ENCODE measurements at places on chromosomes 5 and 9. TPM values are rescaled to one million over a fixed set of nuclear protein-coding genes. Genes with fewer than 3 reads are reported as not detected.

Gene SLC46A2
- 0.20 TPM for total RNA-seq

Gene NOXA1
- total RNA-seq, result 10.1 TPM

Gene ADAMTSL2
- total RNA-seq, result 11.1 TPM

Gene ZNF300
- 2.5 TPM for total RNA-seq

Gene MLANA
- total RNA-seq, result not detected

Gene KIF4B
- total RNA-seq, result not detected

Gene SV2C
- total RNA-seq, result 0.37 TPM

Gene ZDHHC11B
- 44.4 TPM for total RNA-seq

Gene FASTKD3
- total RNA-seq, result 17.6 TPM

Gene TEX48
- not detected for total RNA-seq

- no peak overlapping the region for H3K4me3 ChIP-seq
- no peaks in the 10 kb centered on the region for H3K4me1 ChIP-seq
- H3K27ac ChIP-seq, result no peak overlapping the region
- H3K36me3 ChIP-seq, result no peaks in the 10 kb centered on the region
- no peaks in the 10 kb centered on the region for H3K27me3 ChIP-seq
- DNase-seq, result no peak
Observed at GRCh38 chr5:133457439-133458355, 154.6 kb downstream of the FSTL4 start.

DNA sequence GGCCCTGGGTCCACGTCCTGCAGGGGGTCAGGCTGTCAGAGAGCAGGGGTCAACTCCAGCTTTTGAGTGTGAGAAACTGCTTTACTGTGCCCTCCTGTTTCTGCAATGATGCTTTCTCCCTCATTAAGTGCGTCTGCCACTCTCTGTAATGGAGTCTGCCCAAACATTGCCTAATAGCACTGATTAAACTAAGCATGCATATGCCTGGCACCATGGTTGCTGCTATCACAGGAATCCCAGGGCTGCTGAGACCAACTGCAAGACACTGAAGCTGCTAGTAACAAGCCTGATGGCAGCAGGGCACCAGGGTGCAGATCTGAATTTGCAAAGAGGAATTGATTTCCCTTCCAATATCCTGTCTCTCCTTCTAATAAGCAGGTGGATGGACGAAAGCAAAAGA is 125.3 kb downstream of the SLC24A2 start:
- H3K4me1 ChIP-seq, result no peaks in the 10 kb centered on the region
- DNase-seq, result no peak
- H3K4me3 ChIP-seq, result no peak overlapping the region
- H3K27me3 ChIP-seq, result no peaks in the 10 kb centered on the region
- no peaks in the 10 kb centered on the region for H3K36me3 ChIP-seq

DNA sequence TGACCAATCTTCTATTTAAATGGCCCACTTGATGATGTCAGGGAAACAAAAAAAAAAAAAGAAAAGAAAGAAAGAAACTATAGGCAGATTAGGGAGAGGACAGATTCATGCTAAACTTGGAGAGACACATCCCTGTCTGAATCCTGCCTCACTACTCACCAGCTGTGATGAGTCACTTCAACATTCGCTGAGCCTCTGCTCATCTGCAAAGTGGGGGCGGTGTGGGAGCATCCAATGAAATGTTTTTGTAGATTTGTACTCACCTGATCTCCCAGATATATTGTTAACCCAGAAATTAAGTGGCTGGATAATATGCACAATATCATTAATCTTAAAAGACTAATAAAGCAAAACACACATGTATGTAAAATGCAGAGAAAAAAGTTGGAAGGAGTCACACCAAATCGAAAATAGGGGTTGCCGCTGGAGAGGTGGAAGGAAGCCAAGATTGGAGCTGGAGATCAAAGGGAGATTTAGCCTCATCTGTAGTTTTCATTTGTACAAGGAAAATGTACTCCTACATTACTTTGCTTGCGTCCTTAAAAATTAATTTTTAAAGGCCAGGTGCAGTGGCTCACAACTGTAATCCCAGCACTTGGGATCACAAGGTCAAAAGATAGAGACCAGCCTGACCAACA is 17.0 kb upstream of the ERGIC1 start:
- H3K4me3 ChIP-seq, result no peak overlapping the region
- peaks cover 14% of the 10 kb centered on the region for H3K4me1 ChIP-seq
- no peaks in the 10 kb centered on the region for H3K36me3 ChIP-seq
- H3K27me3 ChIP-seq, result no peaks in the 10 kb centered on the region

DNA sequence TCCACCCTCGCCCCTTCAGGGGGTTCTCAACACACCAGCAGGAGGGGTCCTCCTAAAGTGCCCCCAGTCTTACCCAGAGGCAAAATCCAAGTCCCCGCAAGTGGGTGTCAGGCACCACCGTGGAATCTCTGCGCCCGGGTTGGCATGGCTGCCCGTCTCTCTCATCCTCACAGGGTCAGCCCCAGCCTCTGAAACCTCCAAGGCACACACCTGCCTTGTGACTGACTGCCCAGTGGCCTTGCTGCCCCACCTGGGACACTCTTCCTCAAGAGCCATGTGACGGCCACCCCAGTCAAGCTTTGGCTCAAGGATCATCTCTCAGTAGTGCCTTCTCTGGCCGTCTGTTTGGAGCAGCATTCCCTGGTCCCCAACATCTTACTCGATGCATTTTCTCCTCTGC is 4.9 kb downstream of the FBP2 start:
- no peaks in the 10 kb centered on the region for H3K36me3 ChIP-seq
- no peaks in the 10 kb centered on the region for H3K4me1 ChIP-seq
- no peak overlapping the region for H3K4me3 ChIP-seq
- H3K27me3 ChIP-seq, result no peaks in the 10 kb centered on the region
- no peak for DNase-seq
- H3K27ac ChIP-seq, result no peak overlapping the region

DNA sequence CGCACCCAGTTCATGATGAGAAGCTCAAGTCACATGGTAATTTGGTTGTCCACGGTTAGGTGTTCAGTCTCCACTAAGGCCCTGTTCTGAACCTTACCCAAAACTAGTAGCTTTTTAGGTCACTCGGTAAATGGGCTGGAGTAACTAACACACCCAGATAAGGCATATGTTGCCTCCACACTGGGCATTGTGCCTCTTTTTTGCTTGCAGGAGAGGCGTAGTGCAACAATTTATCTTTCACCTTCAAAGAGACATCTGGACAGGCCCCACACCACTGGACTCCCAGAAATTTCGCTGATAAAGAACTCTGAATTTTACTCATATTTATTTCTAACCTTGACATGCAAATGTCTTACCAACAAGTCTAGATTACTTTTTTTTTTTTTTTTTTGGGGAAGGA is 16.8 kb upstream of the PTGES start:
- no peak overlapping the region for H3K27ac ChIP-seq
- no peaks in the 10 kb centered on the region for H3K27me3 ChIP-seq
- no peaks in the 10 kb centered on the region for H3K36me3 ChIP-seq
- no peak for DNase-seq
- no peaks in the 10 kb centered on the region for H3K4me1 ChIP-seq

GRCh38 chr9:37025071-37025822 is 8.8 kb downstream of the PAX5 start:
- H3K4me1 ChIP-seq, result peaks cover 30% of the 10 kb centered on the region
- no peak overlapping the region for H3K27ac ChIP-seq
- DNase-seq, result no peak

DNA sequence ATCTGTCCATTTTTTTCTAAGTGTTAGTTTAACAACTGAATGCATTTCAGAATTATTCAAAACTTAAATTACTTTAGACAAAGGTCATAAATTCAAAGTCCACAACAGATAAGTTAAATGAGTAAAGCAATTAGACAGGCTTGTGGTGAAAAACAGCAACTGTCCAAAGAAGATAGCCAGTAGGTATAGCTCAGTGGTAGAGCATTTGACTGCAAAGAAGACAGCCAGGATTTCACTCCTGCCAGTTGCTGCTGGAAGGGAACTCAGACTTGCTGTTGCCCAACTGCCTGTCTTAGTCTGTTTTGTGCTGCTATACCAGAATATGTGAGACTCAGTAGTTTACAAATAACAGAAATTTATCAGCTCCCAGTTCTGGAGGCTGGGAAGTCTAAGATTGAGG is 10.0 kb downstream of the FANCC start:
- no peaks in the 10 kb centered on the region for H3K4me1 ChIP-seq
- no peak for DNase-seq
- no peak overlapping the region for H3K27ac ChIP-seq

GRCh38 chr5:31078956-31079355 is 114.5 kb upstream of the CDH6 start:
- H3K27ac ChIP-seq, result no peak overlapping the region
- DNase-seq, result no peak
- no peaks in the 10 kb centered on the region for H3K4me1 ChIP-seq
- H3K4me3 ChIP-seq, result no peak overlapping the region
- no peaks in the 10 kb centered on the region for H3K36me3 ChIP-seq

DNA sequence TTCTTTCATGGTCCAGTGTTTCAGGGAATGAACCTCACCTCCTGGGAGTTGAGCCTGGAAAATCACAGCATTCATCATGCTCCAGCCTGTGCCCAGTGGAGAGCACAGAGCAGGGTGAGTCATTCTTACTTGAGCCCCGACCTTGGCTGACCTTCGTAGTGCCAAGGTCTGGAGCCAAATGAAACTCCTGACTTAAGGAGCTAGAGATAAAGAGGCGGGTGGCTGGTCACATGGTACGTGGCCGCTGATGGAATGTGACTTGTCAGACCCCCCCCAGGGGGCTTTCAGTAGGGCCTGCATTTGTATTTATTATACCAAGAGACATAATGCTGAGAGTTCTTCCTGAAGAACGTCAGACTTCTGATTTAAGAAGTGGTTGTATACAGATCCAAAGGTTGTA is 15.0 kb upstream of the PIP5K1B start:
- H3K4me1 ChIP-seq, result no peaks in the 10 kb centered on the region
- H3K36me3 ChIP-seq, result no peaks in the 10 kb centered on the region
- DNase-seq, result no peak
- H3K27me3 ChIP-seq, result no peaks in the 10 kb centered on the region
- H3K4me3 ChIP-seq, result no peak overlapping the region
- peak overlapping the region; percentile 67 for H3K27ac ChIP-seq

- no peak overlapping the region for H3K27ac ChIP-seq
- DNase-seq, result no peak
- no peaks in the 10 kb centered on the region for H3K27me3 ChIP-seq
- peaks cover 3% of the 10 kb centered on the region for H3K4me1 ChIP-seq
- H3K4me3 ChIP-seq, result no peak overlapping the region
Observed at GRCh38 chr5:66888613-66889012, 292.4 kb downstream of the MAST4 start.

- H3K4me1 ChIP-seq, result peaks cover 17% of the 10 kb centered on the region
- no peak for DNase-seq
- no peaks in the 10 kb centered on the region for H3K27me3 ChIP-seq
Observed at GRCh38 chr9:88754452-88754851, 219.5 kb downstream of the NXNL2 start.

DNA sequence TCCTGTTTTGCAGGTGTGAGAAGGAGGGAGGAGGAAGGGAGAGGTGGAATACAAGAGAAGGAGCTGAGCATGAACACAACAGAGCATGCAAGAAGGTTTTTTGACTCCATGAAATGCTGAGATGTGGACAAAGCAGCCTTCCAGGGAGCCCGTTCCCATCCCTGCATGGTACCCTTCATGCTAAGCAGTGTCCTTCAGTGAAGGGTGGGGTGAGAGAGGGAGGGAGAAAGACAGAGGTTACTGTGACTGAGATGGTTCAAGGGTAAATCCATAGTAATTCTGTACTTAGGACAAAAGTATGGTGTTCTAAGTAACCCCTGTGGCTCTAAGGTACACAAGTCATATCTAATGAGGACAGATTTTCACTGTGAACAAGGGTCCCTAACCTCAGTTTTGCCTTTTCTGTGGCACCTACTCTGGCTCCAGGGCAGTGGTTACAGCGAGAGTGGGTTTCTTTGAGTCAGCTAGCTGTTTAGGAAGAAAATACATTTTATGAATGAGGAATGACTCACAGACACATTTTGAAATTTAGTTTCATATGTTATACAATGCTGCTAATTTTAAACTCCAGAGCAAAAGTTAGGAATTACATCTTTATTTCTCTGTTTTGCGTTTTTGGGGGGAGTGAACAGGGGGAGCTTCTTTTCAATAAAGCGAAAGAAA is 184.9 kb upstream of the SLC12A2 start:
- DNase-seq, result no peak
- no peak overlapping the region for H3K4me3 ChIP-seq
- no peaks in the 10 kb centered on the region for H3K36me3 ChIP-seq
- no peaks in the 10 kb centered on the region for H3K27me3 ChIP-seq
- no peaks in the 10 kb centered on the region for H3K4me1 ChIP-seq

DNA sequence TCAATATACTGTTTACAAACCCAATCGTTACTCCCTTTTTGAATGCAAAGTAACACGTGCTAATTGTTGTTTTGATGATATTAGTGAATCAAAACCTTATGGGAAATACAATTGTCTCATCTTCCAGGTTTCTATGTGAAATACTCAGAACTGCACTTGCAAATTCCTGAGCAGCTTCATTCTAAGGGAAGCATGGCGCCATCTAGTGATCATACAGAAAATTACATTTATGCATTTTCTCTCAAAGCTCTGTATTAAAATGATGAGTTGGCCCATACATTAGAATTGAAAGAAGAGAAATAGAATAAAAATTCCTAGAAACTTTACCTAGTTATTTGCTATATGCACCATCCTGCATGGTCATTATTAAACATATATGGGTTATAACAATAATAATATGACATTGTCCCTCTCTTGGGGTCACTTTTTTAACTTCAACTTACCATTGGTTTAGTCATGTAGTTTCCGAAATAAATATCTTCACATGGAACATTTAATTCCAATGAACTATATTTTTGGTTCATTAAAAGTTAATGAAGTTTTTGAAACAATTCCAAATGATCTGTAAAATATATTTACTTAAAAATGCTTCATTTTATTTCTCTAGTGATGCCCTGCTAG is 220.0 kb downstream of the PDE4D start:
- H3K4me3 ChIP-seq, result no peak overlapping the region
- no peaks in the 10 kb centered on the region for H3K36me3 ChIP-seq
- no peaks in the 10 kb centered on the region for H3K27me3 ChIP-seq

DNA sequence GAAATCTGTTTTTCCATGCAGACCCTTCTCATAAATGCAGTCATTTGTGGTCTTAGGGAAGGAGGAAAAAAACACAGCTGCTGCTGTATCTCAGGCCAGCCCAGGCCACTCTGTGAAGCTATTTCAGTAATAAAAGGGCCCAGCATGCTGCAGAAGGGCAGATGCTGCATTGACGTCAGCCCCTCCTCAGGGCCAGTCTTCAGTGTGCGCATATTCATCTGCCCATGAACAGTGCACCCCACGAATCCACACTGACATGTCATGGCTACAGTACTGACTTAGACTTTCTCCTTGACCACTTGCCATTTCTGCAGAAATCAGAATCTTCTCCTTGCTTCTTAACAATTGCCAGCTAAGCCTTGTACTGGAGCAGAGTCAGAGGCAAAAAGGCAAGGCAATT is 304.7 kb downstream of the GABRG2 start:
- H3K36me3 ChIP-seq, result no peaks in the 10 kb centered on the region
- no peak for DNase-seq
- no peak overlapping the region for H3K4me3 ChIP-seq
- H3K27ac ChIP-seq, result no peak overlapping the region
- H3K27me3 ChIP-seq, result no peaks in the 10 kb centered on the region

DNA sequence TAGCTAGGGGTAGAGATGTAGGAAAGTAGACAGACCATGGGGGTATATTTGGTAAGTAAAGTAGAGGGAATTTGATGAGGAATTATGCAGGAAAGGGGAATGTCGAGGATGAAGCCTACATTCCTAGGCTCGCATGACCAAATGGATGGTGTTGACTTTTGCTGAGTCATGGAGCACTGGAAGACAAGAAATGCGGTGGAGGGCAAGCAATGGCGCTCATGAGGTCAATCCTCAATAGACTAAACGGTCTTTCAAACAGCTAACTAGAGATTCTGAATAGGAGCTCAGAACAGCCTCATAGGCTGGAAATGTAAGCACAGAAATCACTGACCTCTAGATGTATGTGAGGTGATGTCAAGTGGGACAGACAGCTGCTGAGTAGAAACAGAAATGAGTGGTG is 50.7 kb upstream of the FST start:
- H3K4me1 ChIP-seq, result no peaks in the 10 kb centered on the region
- H3K36me3 ChIP-seq, result no peaks in the 10 kb centered on the region
- no peak for DNase-seq
- H3K4me3 ChIP-seq, result no peak overlapping the region
- no peaks in the 10 kb centered on the region for H3K27me3 ChIP-seq
